ENCODE measurements at places on chromosomes 1 and 21.

GRCh38 chr1:36497207-36497606 is 14.5 kb upstream of the CSF3R start:
- DNase-seq = no peak

DNA sequence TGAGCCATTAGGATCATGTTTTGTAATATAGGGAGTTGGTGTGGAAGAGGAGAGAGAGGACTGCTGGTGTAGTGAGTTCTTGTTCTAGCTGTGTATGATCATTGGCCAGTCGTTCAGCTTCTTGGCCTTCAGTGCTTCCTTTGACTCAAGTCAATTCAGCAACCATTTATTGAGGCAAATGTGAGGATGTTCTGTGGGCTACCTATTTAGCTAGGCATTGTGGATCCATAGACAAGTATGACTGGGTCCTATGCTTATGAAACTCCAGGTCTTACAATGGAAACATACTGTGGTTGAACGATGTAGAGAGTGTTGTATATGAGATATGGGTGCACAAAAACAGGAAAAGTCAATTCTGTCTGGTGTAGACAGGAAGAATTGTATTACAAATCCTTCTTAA is 41.7 kb downstream of the NFIA start:
- DNase-seq = no peak

DNA sequence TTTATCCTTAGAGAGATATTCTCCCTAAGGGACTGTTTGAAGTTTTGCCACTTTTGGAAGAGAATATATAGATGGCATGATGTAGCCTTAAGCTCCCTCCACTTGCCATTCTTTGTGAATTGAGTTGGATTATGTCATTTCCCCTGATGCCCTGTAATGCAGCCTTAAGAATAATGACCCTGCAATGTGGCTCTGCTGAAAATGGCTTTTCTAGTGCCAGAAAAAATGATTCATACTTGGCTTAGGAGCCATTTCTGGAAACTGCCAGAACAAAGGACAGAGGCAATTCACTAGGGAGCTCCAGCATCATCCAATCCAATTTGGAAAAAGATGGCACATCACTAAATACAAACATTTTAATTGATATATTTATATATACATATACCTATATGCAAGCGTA is 265.3 kb downstream of the SPATA17 start:
- no peak for DNase-seq

GRCh38 chr1:61953076-61953789 is 211.0 kb downstream of the PATJ start:
- no peak for DNase-seq

DNA sequence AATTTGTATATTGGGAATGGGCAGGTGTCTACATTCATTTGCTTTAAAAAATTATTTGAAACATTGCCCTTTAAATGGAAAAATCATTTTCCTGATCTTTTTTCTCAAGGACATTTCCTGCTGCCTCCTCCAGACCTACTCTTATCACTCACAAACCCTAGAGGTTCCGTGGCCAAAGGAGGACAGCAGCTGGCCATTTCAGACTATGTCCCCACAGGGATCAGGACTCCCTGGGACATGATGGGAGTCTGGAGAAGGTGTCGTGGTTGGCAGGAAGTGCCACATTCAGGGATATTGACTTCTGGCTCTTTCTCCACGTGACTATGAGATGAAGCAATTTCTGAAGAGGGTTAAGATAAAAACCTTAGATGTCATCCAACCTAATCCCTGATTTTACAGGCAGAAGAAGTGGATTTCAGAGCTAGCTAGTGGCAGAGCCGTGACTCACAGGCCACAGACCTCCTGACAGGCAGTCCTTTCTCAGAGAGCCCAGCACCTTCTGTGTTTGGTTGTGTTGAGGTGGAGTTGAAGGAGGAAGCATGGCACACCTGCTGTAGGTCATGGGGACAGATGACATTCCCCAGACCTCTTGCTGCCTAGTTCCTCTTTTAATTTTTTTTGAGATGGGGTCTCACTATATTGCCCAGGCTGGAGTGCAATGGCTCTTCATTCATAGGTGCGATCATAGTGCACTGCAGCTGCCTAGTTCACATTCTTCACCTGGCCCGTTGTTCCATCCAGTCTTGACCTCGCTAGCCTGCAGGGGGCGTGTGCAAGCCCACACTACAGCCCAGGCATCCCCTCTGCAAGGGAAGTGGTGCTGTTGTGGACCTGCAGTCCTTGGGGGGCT is 25.5 kb upstream of the IL10 start:
- DNase-seq = no peak

DNA sequence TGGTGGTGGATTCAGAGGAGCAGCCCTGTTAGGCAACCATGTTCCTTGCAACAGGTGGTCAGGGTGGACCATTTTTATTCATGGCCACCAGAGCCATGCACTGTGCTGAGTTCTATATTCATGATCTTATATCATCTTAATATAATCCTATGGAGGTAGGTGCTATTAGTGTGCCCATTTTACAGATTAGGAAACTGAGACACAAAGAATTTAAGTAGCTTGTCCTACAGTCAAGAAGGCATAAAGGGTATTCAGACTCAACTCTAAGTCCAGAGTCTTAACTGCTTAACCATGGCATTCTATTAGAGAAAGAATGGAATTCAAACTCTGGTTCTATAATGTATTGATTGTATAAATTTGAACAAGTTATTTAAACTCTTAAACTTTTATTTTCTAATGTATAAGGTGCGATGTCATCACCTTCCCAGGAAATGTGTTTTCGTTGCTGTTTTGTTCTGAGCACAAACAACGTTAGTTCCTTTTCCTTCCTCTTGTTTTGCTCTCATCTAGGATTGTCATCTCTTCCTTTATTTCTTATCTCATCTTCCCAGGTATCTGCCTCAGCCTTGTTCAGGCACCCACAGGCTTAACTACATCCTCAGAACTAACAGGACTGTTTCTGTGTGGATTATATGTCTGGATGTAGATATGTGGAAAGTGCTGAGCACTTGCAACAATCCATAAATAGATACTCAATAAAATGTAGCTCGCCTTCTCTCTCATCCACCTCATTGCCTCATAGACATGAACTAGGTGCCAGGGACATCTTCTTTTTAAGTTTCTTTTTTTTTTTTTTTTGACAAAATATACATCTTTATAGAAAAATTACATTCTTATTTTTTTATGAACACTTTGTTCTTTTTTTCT is 207.1 kb downstream of the NFIA start:
- no peak for DNase-seq

DNA sequence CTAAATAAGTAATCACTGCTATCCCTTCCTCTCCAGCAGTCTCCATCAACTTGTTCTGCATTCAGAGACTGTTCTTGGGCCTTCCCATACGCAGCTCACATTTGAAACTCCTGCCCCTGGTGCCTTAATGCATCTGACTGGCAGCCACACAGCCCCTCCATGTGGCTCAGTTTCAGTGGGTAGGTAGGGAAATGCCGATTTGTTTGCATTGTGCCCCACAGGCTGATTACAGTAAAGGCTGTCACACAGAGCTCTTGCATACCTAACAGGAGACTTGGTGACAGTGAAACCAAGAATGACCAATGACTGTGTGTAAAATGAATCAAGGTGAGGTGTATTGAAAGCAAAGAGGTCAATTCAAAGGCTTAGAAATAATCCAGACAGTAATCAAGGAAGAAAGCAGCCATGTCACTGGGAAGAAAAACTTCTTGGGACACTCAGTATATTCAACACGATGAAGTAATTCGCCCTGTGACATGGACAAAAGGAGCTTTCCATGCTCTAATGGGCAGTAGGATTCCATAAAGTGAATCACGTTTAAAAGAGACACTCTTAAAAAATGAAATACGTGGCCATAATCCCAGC is 12.7 kb upstream of the B3GALNT2 start:
- no peak for DNase-seq

GRCh38 chr1:46517010-46517600 is 27.5 kb downstream of the DMBX1 start:
- no peak for DNase-seq

DNA sequence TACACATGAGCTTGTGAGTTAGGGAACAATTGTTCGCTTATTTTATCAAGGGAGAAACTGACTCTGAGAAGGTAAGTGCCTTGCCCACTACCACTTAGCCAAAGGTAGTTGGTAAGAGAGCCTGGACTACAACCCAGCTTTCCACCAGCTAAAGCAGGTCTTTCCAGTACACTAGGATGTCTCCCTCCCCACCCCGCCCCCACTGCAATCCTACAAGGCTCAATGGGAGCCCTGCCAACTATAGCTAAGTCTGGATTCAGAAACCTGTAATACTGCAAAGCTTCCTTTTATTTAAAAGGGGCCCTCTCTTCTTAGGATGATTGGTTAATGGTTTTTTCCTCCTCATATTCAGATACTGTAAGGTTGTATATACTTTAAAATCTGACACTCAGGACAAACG is 102.0 kb upstream of the C8B start:
- no peak for DNase-seq

DNA sequence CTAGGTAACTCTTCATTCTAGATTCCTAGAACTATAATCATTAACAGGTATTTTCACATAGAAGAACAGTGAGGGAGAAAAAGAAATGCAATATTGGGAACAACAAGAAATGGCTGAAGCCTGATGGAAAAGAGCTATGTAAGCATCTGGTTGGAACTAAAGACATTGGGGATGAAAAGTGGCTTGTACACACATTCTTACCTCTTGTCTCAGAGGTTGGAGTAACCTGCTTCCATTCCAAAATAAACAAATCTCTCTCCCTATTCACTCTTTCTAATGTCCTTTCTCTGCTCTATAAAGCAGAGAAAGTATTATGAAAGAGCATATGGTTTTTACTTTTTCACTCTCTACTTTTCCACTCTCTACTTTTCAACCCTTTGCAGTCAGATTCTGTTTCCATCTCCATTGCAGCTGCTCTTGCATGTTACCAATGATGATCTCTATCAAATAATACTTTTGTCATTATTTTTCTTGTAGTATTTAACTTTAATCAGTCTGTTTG is 37.5 kb downstream of the CMPK1 start:
- no peak for DNase-seq

GRCh38 chr1:175493321-175494010 is 249.9 kb downstream of the TNR start:
- DNase-seq = no peak

GRCh38 chr1:97913506-97914139 is 7.2 kb downstream of the DPYD start:
- DNase-seq = no peak

DNA sequence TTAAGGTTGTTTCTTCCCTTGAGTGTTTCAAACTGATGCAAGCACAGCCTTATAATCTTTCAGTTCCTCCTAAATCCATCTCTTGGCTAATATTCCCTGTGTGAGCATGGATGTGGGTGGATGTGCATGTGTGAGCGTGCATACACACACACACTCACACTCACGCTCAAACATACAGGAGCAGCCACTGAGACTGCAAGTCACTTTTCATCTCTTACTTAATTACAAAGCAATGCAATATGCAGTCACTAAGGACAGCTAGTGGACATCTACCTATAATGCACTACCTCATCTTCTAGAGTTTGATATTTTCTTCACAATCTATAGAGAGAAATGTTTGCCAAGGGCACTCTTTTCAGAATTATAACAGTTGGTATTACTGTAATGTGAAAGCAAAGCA is 1.4 kb downstream of the ESRRG start:
- no peak for DNase-seq

DNA sequence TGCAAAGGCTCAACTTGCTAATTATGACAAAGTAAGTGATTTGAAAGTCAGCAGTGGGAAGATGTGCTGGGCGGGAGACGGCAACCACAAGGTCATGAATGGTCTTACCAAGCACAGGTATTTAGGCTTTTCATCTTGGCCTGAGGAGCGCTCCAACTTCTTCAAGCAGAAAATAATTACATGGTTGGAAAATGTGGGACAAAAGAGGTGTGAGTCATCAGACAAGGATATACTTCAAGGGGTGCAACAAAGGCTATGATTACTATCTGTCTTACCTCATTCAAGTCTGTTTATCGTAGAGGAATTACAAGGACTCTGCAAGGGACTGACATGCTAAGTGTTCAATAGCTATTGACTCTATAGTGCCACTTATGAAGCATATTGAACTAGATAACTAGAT is 2005.7 kb downstream of the MRPL39 start:
- DNase-seq = no peak

GRCh38 chr1:239792157-239792556 is 299.5 kb upstream of the FMN2 start:
- no peak for DNase-seq

- DNase-seq = peak; percentile 58
Observed at GRCh38 chr1:53110370-53111072, 31.9 kb downstream of the SLC1A7 start.

- DNase-seq = peak; percentile 43
Observed at GRCh38 chr1:240074422-240074821, 17.3 kb upstream of the FMN2 start.

DNA sequence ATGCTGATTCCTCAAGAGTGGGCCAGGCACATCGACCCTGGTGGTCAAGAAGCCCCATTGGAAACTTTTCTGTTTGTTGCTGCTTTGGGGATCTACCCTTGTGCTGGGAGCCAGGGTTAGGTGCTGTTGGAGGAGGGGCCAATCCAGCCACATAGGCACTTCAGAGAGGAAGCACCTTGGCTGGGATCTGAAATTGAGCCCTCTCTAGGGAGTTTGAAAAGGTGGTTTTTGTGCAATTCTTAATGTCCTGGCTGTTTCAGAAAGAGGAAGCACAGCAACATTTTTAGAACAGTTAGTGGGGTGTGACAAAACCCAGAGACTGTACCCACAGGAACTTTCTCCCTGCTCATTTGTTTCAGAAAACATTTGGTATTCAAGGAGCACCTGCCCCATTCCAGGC is 17.2 kb upstream of the BEND5 start:
- no peak for DNase-seq

DNA sequence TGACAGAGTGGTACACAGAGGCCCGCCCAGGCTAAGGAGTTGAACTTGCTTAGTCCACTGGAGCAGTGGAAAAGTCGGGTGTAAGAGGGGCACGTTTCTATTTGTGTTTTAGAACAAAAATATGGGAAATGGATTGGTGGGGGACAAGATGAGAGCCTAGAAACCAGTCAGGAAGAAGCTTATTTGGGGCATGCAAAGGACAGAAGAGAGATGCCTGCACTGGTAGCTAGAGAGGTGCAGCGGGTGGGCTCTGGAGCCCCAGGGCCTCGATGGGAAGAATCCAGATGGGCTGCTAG is 1.2 kb upstream of the LIN9 start:
- no peak for DNase-seq

DNA sequence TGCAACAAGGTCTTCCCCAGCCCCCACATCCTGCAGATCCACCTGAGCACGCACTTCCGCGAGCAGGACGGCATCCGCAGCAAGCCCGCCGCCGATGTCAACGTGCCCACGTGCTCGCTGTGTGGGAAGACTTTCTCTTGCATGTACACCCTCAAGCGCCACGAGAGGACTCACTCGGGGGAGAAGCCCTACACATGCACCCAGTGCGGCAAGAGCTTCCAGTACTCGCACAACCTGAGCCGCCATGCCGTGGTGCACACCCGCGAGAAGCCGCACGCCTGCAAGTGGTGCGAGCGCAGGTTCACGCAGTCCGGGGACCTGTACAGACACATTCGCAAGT is 3.8 kb downstream of the ZBTB18 start:
- DNase-seq = no peak
